ENCODE measurements at places on chromosomes 1 and 21. TPM values are rescaled to one million over a fixed set of nuclear protein-coding genes. Genes with fewer than 3 reads are reported as not detected.

DNA sequence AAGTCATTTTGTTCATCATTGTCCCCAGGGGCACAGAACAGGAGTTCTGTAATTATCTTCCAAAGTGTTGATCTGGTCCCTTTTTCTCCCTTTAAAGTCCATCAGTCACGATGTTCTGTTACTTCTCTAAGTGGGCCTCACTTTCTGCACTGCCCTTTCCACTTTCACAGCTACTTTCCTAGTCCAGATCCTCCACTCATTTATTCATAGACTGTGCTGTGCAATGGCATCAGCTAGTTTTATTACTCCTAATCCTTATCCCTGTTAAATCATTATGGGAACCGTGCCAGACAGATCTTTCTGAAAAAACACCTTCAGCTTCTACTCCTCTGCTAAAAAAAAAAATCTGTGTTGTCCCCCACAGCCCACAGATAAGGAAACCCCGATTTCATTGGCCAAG, 64.0 kb upstream of the BCL10 start:
- DNase-seq, result no peak

- no peak for DNase-seq
These were observed 115.4 kb upstream of the NEGR1 start for GRCh38 chr1:72397786-72398185.

DNA sequence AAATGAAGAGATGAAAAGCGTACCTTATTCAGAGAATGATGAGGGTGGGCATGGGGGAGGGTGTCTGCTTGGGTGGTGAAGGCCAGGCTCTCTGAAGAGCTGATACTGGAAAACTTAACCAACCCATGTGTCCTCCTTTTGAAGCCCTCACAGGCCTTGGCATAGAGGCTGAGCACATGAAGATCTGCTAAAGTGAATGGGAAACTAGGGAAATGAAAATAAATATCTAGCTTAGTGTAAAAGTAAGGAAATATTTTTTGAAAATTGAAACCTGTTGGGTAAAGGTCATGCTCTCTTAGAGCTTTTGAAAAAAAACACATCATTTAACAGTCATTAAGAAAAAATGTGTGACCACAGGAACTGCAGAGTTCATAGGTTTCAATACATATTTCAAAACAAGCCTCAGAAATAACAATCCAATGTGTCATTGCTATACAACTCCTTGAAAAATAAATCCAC, 40.5 kb upstream of the RALGPS2 start:
- DNase-seq, result no peak

DNA sequence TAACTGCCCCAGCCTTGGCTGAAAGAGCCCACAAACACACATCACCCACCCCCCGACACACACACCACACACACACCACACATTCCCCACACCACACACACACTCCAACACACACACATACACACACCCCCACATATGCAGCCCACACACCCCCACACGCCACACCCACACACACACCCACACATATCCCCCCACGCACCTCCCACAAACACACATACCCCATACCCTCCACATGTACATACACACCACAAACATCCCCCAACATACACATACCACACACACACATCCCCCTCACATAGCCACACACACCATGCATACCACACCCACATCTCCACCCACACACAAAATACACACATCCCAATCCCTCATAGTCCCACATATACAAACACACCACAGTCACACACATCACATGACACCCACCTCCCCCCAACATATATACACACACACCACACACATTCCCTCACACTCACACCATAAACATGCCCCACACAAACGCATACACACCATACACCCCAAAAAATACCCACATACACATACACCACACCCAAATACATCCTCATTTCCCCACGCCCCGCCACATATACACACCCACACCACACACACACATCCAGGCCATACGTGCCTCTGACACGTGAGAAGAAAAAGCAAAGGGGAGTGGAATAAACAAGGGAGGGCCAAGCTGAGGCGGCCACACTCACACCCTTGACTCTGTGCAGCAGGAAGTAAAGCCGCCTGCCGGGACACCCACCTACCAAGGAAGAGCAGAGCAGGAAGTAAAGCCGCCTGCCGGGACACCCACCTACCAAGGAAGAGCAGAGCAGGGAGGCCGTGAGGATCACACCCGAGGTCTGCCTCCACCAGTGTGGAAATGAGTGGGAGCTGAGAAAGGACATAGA, 53.7 kb downstream of the HSF2BP start:
- DNase-seq, result no peak

GRCh38 chr1:181984006-181984405, 77.5 kb downstream of the ZNF648 start:
- no peak for DNase-seq

Gene FCRL4
- not detected for total RNA-seq
